ENCODE measurements at places on chromosomes 1 and 21.

GRCh38 chr1:192966073-192966472 is 93.1 kb downstream of the UCHL5 start:
- DNase-seq = no peak

DNA sequence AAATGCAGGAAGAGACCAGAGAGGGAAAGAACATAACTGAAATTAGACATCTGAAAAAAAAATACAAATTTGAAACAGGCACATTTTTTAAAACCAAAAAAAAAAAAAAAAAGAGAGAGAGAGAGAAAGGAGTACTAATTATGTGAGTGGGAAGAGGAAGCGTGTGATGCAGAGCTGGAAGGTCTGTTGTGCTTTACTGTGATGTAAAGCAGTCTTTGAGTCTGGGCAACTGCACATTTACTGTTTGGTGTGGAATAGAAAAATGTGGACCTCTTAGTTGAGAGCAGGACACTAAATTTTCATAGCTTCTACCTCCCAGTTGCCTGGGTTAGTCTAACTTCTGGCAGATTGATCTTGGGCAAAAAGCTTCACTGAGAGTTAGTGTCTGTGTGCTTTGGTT is 16.5 kb downstream of the LHX9 start:
- no peak for DNase-seq

DNA sequence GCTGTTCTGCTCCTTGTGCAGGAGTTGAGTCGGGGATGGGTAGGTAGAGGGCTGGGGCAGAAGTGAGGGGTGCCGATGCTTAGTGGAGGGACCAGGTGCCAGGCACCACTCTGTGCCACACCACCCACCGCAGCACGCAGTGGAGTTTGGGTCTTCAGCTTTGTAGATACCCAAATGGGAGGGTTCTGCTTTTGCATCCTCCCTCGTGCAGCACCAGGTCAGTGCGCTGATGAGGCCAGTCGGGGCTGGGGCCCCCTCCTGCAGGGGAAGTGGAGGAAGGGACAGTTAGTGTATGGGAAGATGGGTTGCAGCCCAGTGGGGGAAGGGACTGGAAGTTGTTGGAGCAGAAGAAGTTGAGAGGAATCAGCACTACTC is 244.0 kb downstream of the RHOU start:
- no peak for DNase-seq

DNA sequence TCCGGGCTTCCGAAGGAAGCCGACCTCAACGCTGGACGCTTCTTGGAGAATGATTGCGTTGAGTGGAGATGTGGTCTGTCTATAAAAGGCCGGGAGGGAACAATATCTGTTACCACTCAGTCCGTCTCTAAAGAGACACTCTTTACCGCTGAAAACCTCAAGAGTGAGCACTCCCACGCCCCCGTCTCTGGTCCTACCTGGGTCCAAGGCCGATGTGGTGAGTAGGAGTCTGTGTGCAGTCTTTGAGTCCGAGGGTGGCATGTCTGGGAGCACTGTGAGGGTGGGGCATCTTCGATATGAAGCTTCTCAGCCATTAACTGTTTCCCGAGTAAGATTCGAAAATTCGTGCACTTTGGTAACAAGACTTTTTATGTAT is 576 bp downstream of the ZFP69 start:
- DNase-seq = no peak

GRCh38 chr1:162196387-162196786 is 126.9 kb downstream of the NOS1AP start:
- DNase-seq = no peak

- DNase-seq = peak; percentile 67
Measured at GRCh38 chr1:26280333-26281042, 602 bp downstream of the SH3BGRL3 start.

All from activated CD8-positive, alpha-beta memory T cell treated with anti-CD3 and anti-CD28 coated beads, Interleukin-2, amount 10 ng/mL, durations not matched to agents 7 days and 5 days (primary cell).